Glutamatergic neuron (in vitro differentiated cells): ENCODE measurements at places on chromosomes 11 and 22.

GRCh38 chr11:36196411-36196998 is 92.7 kb downstream of the COMMD9 start:
- no peak for DNase-seq

DNA sequence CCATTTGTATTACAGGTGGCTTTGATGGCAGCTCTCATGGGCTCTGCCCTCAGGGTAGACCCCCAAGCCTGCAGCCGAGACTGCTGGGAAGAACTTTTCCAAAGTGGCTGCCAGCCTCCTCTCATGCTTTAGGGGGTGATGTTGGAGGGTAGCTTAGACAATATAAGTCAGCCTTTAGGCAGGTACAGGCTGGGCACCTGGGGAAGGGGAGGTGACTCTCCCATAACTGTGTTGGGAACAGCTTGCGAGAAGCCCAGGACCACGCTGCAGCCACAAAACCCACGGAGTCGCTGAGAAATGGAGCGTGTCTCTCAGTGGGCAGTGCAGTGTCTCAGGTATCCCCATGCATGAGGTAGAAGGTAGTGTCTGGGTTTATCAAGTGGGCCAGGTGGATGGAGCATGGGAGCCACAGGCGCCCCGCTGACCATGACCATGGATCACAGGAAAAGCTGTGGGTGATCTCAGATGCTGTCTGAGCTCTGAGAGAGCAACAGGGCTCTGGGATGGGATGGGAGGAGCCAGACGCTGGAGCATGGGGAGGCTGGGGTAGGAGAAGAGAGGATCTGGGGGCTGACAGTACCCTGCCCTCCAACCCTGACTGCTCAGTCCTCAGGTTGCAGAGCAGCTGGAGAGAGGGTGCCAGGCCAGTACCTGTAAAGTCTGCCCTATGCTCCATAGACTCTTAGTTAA is 115.2 kb downstream of the FEZ1 start:
- no peak for DNase-seq

DNA sequence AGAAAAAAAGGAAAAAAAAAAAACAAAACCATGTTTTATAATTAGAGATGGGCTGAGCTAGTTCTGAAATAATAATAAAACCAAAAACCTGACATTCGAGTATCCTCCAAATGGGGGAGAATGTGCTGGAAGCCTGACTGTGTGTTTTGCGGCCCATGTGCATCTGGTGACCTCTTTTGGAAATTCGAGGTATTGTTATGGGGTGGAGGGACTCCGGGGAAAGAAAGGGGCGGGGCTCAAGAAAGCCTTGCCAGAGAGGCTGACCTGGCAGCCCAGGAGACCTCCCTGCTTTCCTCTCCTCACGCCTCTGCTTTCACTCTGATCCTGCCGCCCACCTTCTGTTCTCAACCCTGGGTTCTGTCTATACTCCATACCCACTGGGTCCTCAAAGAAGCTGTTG is 72.9 kb downstream of the CTTN start:
- peak; percentile 56 for DNase-seq

DNA sequence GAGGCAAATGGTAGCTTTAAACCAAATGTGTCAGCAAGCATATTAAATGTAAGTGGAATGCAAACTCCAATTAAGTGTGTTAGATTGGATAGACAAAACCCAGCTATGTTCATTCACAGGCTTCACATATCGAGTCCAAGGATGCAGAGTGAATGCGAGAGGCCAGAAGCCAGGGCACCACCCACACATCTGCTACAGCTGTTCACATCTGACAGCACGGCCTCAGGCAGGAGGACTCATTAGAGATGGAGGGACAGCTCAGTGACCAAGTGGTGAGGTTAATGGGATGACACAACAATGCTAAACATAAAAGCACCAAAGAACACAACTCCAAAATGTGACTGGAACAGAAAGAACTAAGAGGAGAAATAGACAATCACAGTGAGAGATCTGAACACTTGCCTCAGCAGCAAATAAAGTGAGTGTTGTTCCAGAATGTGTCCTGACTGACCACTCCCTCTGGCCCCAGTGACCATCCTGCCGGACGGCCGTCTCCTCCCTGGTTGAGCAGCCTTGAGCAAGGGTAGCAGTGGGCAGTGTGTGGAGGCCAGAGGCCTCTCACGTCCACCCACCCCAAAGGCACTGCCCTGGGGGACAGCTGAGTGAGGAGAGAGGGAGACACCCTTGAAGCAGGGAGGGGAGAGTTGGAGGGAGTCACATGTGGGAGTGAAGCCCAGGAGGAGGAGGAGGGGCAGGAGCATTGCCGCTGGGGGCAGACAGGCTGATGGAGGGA is 23.8 kb downstream of the ALG12 start:
- no peak for DNase-seq

- DNase-seq = no peak
Measured at GRCh38 chr11:96063053-96063452, 139.1 kb upstream of the MTMR2 start.

- no peak for DNase-seq
Measured at GRCh38 chr22:18028817-18029527, 4.6 kb upstream of the MICAL3 start.
